Endodermal cell (in vitro differentiated cells): ENCODE measurements at places on chromosomes 6 and 20.

GRCh38 chr6:134453792-134454510 lies 136.0 kb upstream of the SGK1 start:
- DNase-seq, result peak; percentile 71

DNA sequence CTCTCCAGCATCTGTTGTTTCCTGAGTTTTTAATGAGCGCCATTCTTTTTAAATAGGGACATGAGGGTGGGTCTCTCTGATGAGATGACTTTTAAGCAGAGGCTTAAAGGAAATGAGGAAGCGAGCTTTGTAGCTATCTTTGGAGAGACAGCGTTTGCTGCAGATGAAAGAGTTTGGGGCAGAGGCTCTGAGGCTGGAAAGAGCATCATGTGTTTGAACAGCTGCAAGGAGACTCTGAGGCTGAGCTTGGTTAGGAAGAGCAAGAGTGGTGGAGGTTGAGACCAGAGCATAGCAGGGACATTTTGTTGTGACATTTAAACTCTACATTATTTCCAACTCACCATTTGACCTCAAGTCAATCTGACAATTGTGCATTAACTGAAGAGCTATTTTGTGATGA lies 38.3 kb upstream of the TMX4 start:
- no peak for DNase-seq

DNA sequence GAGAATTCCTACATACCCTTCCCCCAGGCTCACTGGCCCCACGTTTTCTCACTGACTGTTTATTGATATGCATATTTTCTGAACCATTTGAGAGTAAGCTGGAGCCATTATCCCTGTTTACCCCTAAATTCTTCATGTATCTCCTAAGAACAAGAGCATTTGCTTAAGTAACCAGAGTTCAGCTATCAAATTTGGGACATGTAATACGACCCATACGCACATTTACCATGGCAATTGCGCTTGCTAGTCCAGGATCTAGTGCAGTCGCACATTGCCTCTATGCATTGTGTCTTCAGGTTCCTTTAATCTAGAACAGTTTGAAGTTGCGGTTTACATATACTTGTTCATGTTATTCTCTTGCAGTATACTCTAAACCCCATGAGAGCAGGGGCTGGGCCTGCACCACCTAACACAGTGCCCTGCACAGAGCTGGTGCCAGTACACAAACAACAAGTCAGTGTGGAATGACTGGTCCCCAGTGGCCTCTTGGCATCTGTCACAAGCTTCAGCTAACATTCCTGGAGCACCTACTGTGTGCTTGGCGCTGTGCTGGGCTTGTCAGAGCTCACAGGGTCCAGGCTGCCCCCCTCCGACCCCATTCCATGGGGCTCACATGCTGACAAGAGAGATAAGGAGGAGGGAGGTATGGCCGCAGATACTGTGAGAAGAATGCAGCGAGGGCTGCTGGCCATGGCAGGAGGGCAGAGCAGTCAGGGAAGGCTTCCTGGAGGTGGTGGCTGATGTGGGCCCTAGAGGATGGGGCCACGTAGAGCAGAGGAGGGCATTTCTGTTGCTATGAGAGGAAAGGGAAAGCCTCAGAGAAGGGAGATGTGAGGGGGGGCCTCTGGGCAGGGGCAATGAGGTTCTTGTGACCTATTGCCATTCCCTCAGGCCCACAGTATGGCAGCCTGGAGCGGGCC lies 28.1 kb downstream of the SPDEF start:
- DNase-seq, result no peak

GRCh38 chr6:113648698-113649097 lies 208.4 kb upstream of the MARCKS start:
- no peak for DNase-seq

DNA sequence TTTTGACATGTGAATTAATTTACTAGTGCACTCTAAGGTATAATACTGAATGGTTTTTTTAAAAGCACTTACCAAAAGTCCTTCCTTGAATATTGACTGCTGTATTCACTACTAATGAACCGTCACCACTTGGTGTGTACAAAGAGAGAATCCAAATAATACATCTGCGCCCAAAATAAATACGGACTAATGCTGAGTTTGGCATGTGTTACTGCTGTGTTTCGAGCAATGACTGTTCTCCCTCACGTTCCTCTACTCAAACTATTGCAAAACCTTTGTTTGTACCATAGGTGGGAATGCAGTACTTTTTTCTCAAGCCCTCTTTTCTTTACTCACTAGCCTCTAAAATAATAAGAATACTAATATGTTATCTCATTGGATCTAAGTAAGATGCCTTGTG lies 305.5 kb downstream of the QKI start:
- no peak for DNase-seq

DNA sequence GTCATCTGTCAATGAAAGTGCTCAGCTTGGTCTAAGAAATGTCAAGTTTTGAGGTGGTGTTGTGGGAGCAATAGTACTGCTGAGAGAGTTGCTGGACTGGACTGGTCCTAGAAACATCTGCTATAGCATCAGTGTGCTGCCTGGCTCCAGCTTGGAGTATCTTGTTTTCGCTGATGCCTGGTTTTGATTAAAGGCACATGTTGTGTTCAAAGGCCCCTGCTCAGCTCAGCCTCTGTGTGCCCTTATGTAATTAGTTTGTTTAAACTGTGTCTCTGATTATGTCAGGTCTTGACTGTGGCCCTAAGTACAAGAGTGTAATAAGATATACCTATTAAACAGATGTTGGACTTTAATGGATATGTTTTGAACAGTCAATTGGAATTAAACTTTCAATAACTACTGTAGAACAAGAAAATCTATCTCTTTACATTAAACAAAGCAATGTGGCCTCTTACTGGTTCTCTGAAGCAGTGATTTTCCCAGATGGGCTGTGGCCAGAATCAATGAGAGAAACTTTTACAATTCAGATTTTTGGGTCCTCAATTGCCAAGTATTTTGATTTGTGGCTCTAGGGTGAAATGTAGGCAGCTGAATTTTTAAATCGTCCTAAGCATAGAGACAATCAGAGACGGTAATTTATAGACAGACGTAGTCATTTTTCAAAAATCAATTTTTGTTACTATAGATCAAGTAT lies 668.2 kb downstream of the DHX35 start:
- DNase-seq, result no peak

DNA sequence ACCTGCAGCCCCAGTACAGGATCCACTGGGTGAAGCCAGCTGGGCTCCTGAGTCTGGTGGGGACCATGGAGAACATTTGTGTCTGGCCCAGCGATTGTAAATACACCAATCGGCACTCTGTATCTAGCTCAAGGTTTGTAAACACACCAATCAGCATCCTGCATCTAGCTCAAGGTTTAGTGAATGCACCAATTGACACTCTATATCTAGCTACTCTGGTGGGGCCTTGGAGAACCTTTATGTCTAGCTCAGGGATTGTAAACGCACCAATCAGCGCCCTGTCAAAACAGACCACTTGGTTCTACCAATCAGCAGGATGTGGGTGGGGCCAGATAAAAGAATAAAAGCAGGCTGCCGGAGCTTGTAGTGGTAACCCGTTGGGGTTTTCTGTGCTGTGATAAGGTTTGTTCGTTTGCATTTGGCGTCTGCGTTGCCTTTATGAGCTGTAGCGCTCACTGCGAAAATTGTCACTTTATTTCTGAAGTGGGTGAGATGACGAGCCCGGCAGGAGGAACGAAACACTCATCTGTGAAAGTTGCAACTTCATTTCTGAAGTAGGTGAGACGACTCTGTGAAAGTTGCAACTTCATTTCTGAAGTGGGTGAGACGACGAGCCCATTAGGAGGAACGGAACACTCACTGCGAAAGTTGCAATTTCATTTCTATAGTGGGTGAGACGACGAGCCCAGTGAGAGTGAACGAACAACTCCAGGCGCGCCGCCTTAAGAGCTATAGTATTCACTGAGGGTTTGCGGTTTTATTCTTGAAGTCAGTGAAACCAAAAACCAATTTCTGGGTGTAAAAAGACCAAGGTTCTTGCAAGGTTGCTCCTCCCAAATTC lies 31.1 kb downstream of the SERPINB6 start:
- DNase-seq, result peak; percentile 52

DNA sequence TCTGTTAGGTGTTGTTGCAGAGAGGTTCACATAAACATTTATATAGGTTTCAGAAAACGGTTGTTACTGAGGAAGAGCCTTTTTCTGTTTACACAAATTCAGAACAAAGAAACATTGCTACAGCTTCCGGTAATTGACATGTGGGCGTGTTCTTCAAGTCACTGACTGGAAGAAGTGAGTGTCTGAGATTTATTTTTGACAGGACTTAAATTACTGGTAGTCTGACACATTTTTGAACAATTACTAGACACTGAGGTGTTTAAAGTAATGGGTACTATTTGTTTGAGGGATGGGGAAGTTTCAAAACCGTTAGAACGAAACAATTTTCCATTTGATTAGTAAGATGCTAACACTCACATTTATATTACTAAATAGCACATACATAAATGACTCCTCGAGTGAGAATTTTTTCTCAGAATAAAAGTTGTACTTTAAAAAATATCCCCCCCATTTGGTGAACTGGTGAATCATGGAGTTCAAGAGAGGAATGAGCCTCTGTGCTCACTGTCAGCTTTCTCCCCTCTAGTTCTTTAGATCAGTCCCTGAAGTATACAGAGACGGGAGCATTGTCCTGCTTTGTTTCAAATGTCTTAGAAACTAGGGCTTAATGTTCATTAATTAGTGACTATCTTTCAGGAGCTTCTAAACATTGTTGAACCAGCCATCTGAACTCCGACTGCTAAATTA lies 98.7 kb downstream of the TSHZ2 start:
- no peak for DNase-seq

DNA sequence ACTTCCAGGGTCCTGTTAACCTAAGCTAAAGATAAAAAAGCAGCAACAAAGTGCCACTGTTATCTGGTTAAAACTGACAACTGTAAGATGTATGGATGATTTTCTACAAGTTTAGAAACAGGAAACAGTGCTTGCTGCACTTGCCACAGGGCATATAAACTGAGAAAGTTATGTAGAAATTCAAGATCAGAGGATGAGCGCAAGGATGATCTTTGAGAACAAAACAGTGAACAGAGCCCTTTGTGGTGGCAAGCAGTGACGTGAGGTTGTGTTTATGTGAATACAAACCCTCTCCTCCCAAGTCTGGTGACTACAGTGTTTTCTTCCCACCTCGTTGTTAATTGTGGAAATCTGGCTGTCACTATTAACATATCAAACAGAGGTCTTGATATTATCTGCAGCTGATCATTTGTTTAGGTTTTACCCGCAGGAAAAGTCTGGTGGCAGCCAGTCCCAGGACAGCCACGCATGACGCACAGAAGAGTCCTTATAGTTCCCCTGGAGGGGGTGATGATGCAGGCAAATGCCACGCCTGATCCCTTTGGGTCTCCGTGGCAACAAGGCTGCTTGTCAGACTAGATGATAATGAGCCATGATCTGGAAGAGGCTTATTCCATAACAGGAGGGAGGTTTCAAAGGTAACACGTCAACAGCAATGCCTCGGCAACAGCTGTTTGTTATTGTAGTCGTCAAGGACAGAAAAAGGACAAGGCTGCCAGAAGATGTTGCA lies 43.1 kb upstream of the TNFAIP3 start:
- DNase-seq, result peak; percentile 59

GRCh38 chr6:3419624-3420272 lies 37.1 kb downstream of the SLC22A23 start:
- DNase-seq, result no peak

DNA sequence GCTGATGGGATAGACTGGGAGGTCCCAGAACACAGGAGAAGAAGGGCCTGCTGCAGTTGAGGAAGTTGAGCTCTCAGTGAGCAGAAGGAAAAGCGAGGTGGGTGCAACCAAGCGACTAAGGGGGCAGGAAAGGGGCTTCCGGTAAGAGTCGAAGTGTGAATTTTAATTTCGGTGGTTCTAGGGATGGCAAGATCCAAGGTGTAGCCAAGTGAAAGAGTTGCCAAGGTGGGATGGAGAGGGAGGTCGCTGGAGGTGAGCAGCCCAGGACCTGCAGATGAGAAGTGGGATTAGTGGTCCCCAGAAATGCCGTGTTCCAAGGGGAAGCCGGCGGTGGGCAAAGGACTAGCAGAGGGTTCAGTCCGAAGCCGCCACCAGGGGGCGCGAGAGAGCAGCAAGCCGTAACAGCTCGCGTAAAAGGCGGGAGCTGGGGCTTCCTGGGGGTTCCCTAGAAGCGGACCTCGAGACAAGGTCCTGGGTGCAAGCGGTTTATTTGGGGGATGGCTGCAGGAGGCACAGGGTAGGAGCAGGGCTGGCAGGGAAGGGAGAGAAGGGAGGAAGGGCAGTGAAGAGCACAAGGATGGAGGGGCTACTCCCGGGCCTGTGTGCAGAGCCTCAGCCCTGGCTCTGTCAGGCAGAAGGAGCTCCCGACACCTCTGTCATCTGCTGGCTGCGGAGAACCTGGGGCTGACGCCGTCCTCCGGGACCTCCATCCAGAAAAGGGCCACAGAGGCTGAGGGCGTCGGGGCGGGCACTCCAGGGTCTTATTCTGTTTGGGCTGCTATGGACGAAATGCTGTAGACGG lies 103.6 kb downstream of the PAX1 start:
- peak; percentile 92 for DNase-seq

GRCh38 chr6:132907914-132908313 lies 93.5 kb downstream of the RPS12 start:
- no peak for DNase-seq

DNA sequence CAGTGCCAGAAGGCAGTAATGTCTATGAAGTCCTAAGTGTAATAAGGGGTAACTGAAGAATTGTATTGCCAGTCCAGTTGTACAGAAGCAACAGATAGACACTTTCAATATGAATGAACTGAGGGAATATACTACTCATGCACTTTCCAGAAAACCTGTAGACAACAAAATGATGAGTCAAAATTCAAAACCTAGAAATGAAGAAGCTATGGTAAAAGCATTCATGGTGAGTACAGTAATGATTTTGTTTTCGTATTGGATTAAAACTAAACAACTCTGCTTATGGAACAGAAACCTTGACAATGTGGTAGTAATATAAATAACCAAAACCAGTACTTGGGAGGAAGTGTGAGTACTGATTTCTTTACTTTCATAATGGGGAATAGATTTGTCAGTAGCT lies 35.0 kb downstream of the ARMC2 start:
- no peak for DNase-seq

DNA sequence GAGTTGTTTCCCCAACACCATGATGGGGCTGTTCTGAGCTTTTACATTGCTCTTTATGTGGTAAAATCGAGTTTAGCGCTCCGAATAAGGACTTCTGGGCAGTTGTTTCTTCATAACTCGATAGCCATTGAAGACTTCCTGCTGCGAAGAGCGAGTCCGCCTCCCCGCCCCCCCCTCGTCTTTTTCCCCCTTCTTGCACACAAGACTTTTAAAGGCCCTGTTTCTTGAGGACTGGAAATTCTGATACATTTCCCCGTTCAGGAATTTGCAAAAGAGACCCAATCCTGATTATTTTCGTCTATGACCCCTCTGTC lies 1.5 kb upstream of the CITED2 start:
- no peak for DNase-seq

GRCh38 chr20:2610941-2611720 lies 41.3 kb upstream of the NOP56 start:
- no peak for DNase-seq

- peak; percentile 91 for DNase-seq
Observed at GRCh38 chr6:130885392-130886192, 58.4 kb downstream of the SMLR1 start.

- DNase-seq, result peak; percentile 67
Observed at GRCh38 chr20:38167851-38168760, 3.0 kb upstream of the TGM2 start.
